OCI-M1 (cell line): ENCODE measurements at places on chromosomes 13 and 19.
A peak's percentile ranks its signal among the peaks of the same experiment; 100 is the strongest.

DNA sequence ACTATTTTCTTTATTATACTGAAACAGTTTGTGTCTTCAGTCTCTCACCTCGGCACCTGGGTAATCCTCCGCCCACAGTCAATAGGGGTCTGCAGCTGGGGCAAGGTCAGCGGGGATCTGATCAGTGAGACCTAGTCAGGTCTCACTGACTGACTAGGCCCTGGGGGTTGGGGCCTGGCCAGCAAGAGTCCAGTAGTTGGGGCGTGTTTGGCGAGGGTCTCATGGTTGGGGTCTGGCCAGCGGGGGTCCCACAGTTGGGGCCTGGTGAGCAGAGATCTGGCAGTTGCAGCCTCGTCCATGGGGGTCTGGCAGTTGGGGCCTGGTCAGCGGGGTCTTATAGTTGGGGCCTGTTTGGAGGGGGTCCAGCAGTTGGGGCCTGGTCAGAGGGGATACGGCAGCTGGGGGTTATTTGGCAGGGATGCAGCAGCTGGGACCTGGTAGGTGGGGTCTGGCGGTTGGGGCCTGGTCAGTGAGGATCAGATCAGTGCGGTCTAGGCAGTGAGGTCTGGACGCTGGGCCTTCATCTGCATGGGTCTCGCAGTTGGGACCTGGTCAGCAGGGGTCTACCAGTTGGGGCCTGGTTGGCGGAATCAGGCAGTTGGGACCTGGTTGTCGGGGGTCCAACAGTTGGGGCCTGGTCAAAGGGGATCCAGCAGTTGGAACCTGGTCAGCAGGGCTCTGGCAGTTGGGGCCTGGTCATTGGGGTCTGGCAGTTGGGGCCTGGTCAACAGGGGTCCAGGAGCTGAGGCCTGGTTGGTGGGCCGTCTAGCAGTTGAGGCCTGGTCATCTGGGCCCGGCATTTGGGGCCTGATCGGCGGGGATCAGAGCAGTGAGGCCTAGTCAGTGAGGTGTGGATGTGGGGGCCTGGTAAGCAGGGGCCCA, 61.1 kb upstream of the TPM4 start:
- DNase-seq, result no peak

GRCh38 chr19:7858109-7858770, 15.9 kb downstream of the PRR36 start:
- DNase-seq, result no peak

- DNase-seq, result peak; percentile 3
Observed at GRCh38 chr13:45879666-45880065, 28.1 kb upstream of the SIAH3 start.

GRCh38 chr19:9842834-9843625, 7.9 kb downstream of the PIN1 start:
- no peak for DNase-seq

DNA sequence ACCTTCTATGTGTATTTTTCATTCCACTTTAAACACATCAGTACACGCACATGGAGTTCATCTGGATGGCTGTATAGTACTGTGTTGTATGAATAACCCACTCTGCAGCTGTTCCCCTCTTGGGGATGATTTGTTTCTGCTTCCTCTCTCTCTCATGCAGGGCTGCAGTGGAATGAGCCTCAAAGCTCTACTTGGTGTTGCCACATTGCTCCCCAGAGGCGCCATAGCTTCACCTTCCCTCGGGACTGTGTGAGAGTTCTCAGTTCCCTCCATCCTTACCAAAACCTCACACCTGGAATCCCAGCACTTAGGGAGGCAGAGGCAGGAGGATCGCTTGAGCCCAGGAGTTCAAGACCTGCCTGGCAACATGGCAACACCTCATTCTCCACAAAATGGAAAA, 28.4 kb upstream of the GPR183 start:
- no peak for DNase-seq

- no peak for DNase-seq
Observed at GRCh38 chr13:101092985-101093384, 323.3 kb downstream of the NALCN start.

GRCh38 chr19:11138601-11139300, 16.8 kb downstream of the SPC24 start:
- peak; percentile 80 for DNase-seq

GRCh38 chr19:49879243-49879963, 1.9 kb downstream of the TBC1D17 start:
- DNase-seq, result no peak

DNA sequence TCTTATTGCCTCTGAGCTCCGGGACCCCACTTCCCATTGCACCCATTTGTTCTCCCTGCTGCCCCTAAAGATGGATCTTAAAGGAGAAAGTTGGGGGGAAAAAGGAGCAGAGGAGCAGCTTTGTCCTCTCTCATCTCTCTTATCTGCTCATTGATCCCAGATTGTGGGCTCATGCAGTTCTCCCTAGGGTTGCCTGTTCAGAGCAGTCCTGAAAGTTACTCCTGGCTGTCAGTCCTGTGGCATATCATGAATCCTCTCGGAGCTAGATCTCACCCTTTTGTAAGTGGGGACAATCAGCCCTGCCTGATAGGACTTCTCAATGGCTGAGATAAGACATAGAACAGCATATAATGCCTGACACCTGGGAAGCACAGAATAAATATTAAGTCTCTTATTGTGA, 440.3 kb downstream of the IRS2 start:
- DNase-seq, result no peak

DNA sequence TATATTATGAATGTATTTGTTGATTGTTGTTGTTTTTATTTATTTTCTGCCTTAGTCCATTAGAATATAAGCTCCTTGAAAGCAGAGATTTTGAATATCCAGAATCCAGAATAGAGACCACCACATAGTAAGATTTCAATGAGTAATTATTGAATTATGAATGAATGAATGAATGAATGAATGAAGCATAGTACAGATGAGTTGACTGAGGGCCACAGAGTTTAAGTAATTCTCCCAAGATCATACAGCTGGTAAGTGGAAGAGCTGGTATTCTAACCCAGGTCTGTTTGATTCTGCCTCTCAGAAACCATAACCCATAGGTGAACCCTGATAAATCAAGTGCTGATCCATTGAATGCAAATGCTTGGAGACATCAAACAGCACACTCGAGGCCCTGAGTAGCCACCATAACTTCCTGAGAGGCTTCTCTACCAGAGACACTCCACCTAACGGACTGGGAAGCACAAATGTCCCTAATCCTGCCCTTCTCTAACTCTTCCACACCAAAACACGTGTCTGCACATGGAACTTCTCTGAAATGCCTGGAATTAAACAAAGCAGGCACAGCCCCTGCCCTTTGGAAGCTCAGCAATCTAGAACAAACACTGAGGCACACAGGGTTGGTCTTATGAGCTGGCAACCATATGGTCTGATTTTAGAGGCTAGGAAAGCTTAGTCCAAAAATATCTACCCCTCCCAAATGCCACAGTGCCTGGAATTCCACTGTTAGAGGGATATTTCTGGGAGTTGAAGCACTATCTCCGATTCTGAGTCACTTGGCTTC, 190.1 kb downstream of the FOXO1 start:
- DNase-seq, result no peak

DNA sequence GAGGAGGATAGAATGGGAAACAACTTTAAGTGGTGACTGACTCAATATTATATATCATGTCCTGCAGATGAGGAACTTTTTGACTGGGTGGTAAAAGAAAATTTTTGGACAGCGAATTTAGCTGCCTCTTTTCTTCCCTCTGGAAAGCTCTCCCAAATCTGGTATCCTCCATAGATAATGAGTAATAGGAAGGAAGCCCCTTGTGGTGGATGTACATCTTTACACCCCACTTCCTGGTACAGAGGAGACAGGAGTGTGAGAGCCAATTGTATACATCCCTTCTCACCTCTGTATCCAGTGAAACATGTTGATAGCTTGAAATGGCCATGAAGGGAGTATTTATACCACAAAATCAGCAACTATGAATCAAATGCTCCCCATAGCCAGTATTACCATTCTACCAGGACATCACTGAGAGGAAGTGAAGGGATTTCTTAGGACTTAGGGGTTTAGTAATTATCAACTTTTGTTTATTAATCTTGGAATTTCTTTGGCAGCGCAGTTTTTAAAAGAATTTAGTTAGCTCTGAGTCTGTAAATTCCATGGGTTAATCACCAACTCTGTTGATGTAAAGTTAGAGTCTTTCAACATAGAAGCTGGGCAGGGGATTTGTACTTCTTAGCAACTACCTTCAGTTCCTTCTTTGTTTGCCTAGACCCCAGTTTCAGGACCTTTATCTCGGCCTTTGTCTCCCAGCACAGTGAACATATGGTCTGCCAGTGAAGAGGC, 17.0 kb upstream of the TDRD3 start:
- no peak for DNase-seq

DNA sequence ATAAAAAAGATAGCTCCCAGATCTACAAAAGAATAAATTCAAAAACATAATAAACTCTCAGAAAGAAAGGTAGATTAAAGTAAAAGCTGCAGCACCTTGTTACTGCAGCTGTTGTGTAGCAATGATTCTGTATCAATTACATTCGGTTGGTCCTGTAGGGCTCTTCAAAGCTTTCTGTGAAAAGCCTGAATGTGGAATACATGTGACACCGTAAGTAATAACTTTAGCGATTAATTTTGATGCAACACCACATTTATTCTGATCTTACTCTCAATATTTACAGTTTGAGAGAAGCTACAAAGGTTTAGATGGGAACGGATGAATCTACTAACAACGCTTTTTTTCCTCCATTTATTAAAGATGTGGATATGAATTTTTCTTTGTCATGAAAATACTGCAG, 279.2 kb downstream of the DACH1 start:
- DNase-seq, result no peak

DNA sequence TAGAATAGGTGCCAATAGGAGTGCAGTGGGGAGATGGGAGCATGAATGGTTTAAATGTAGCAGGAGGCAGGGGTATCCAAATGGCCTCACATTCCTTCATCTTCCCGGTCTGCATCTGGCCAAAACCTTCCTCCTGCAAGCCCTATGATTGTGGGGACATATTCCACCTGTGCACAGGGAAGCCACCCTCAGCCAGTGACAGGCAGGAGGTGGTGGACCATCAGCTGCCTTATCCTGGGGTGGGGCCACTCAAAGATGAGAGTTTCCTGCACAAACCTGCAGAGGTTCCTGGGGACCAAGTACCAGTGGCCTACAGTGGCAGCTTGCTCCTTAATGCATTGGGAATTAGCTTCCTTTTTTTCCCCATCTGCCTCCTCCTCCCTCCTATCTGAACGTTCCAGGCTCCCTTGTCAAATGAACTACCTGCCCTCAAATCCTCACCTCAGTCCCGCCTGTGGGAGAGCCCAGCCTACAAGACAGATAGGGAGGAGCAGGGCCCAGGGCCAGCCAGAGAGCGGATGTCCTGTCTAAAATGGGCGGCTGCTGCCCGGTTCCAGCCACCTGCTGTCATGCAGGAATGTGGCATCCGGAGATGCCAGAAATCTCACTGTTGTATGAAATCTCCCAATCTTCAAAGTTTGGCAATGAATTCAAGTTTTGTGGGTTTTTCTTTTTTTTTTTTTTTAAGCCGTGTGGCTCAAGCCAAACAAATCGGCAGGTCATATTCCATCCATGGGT, 85.0 kb downstream of the TSHZ3 start:
- DNase-seq, result no peak

DNA sequence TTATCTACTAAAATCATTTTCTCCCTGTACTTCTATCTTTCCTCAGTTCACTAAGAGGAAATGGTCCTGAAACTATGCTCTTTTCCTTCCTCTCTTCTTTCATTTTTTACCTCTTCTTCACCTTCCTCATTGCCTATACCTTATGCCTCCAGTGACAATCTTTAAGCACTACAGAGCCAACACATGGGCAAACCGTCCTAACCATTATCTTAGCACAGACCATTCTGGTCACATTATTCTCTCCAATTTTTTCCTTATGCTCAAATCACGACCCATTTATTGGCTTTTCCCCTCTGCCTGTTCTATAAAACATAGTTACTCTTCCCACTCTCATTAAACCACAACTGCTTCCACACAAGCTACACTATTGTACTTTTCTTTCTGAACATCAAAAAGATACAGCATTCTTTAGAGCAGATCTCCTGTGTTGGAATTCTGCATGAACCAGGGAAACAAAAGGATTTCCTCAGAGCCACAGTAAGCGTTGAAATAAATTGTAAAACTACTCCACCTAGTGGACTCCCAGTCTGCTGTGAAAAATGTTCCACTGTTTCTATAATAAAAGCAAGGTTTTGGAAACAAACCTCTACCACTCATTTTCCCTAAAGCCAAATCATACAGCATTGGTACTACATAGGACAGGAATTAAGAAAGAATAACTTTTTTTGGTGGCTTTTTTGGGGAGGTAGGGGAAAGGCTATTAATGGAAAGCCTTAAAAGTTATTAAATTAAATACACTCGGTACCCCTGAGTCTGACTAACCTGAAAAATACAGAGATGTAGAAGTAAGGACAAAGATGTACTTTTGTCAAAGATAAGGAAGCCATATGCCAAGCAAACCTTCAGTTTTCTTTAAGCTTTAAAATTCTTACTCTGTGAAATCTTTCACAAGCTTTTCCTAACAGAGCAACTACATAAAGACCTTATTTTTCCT, 19.5 kb downstream of the NUFIP1 start:
- DNase-seq, result peak; percentile 62

DNA sequence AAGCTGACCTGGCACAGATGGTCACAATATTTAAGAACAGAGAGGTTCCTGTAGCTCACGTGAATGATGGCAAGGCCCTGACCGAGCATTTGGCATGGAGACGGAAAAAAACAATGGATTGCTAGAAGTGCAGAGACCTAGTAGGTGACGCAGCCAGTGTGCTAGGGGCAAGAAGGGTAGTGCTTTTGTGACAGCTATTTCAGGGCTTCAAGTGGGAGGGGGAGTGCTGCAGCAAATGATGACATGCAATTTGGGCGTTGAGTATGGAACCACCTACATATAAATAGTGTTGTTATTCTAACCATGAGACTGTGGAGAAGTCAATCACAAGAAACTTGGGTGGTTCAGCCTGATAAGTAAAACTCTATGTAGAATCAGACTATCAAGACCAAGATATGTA, 65.7 kb upstream of the IL17D start:
- DNase-seq, result no peak

GRCh38 chr19:54311486-54311885, 1.5 kb downstream of the LILRA5 start:
- DNase-seq, result no peak

DNA sequence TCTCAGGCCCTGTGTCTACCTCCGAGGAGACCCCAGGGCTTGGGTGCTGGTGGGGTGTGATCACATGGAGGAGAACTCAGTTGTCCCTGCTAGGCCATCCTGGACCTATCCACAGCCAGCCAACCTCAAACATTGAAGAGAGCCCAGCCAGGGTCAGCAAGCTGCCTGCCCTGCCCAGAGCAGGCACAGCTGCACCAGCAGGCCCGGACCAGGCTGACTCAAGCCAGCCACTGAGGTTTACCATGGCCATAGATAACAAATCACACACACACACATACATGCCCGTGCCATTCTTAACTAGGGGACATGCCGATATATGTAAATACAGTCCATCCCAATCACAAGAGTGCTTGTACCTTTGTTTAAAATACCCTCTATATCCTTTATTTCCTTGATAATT, 8.1 kb downstream of the ARHGEF7 start:
- DNase-seq, result no peak
